ENCODE measurements at places on chromosomes 5 and 9. TPM values are rescaled to one million over a fixed set of nuclear protein-coding genes. Genes with fewer than 3 reads are reported as not detected.

GRCh38 chr5:32326216-32326772 is 13.6 kb upstream of the MTMR12 start:
- peak; percentile 30 for DNase-seq

SLC45A2 gene
- total RNA-seq: not detected

- DNase-seq: no peak
Observed at GRCh38 chr5:60590172-60590571, 109.8 kb downstream of the DEPDC1B start.

DNA sequence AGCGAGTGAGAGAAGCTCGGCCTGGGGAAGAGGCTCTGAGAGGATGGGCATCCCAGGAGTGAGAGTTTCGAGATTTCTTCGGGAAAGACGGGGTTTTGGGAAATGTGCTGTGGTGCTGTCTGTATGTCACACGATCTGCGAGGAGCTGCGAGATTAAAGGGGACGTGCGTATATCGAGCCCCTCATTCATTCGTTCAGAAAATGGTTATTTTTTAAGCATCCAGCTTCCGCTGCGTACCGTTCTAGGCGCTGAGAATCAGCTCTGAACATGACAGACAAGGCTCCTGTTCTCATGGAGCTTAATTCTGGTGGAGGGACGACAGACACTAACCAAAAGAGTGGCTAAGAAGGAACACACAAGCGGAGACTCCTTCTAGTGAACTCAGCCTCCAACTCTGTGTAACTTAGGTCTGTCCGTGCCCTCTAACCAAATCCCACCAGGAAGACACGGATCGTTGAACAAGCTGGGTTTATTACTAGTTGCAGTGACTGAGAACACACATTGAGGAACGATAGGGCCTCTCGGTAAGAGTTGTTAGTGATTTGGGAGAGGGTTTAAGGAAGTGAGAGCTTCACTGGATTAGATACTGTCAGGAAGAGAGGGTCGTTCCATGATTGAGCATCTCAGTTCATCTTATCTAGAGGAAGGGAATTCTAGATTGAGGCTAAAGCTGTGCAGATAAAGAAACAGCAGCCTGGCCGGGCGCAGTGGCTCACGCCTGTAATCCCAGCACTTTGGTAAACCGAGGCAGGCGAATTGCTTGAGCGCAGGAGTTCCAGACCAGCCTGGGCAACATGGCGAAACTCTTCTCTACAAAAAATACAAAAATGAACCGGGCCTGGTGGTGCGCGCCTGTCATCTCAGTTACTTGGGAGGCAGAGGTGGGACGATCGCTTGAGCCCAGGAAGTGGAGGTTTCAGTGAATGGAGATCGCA is 1.0 kb upstream of the FBXW11 start:
- DNase-seq: no peak

DNA sequence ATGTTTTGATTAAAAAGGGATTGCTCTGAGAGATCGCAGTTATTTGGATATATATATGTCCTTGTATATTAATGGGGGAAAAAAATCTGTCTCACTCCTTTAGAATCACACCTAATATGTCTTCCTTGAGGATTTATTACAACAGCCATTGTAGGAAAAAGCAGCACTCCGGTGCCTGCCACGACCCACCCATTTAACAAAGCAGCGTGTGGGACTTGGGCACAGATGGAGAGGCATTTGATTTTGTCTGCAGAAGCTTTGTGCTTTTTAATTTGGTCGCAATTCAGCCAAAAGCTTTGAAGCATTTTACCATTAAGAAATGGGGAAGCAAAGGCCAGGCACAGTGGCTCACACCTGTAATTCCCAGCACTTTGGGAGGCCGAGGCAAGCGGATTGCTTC is 159.2 kb downstream of the SMARCA2 start:
- no peak for DNase-seq

DNA sequence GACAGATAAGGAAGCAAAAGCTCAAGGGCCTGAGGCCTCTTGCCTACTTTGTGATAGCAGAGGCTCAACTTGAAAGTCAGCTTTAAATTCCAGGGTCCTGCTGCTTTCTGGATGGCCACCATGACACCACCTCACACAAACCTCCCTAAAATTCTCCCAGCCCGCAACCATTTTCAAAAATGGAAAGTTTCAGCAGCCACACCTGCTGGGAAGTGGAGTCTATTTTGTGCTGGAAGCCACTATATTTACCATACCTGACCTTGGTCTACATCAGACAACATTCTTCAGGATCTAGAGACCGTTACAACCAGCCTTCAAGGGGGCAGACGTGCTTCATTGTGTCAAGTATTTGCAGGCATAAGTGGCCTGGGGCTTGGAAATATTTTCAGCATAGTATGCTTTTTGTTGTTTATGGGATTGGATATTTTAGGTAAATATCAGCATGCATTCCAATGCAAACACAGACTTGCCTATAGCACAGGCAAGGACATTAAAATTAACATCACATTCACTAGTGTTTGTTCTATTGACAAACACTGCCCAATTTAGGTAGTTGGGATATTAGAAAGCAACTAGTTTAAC is 50.9 kb downstream of the BOD1 start:
- no peak for DNase-seq

GRCh38 chr5:92237896-92238295 is 854.8 kb upstream of the ARRDC3 start:
- no peak for DNase-seq

DNA sequence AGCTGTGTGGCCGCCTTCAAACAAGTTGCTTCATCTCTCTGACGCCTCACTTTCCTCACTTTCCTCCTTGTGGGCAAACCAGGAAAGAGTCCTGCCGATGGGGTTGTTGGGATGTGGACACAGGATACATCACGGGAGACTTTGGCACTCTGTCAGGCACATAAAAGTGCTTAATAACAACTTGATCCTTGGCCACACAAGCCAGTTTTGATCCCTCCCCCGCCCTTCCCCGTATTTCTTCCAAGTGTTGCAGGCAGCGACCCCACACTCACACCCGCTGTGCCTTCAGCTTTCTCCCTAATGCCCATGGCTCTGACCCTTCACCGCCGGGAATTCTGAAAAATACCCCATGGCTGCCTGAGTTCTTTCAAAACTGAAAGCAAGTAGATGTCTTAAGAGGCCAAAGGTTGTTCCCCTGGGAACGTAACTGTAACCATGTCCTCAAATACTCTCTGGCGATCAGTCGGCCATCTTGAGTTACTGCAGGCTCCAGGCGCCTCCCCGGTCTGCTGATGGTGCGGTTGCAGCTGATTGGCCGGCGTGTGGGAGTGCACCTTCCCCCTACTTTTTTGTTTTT is 59.8 kb downstream of the ARHGEF37 start:
- DNase-seq: peak; percentile 98

- no peak for DNase-seq
Observed at GRCh38 chr9:16601991-16602390, 268.5 kb downstream of the BNC2 start.

INSL6 gene
- total RNA-seq: 0.64 TPM

- no peak for DNase-seq
Observed at GRCh38 chr9:97961361-97961760, 21.8 kb upstream of the ANP32B start.

GRCh38 chr5:159133041-159133741 is 33.5 kb upstream of the EBF1 start:
- DNase-seq: peak; percentile 84

GRCh38 chr9:86529496-86530275 is 175.5 kb upstream of the TUT7 start:
- DNase-seq: no peak

ORM2 gene
- not detected for total RNA-seq

DNA sequence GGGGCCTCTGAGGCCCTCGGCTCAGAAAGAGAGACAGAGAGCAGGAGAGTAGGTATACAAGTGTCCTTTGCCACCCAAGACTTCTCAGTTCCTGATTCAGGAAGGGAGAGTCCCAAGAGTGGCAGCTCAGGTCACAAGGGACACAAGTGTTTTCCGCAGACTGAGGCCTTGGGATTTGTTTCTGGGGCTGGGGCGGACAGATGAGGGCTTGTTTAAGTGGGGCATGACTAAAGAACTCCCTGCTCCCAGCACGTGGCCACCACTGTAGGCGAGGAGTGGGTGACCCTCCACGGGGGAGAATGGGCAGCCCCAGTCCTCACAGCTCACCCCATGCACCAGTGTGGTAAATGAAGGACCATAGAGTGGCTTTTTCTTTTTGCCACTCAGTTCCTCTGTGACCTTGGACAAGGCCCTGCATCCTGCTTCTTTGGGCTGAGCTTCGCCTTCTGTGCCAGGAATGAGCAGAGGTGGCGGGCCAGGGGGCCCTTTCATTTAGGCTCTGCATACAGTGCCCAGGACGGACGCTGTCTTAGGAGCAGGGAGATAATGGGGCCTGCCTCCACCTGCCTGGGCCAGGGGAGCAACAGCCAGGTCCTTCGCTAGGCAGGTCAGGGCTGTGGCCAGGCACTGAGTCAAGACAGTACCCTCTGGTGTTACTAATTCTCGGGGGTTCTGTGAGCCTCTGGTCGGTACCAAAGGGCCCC is 50.8 kb downstream of the AMBP start:
- no peak for DNase-seq
